ENCODE measurements at places on chromosomes 16 and 17.
A peak's percentile ranks its signal among the peaks of the same experiment; 100 is the strongest.

DNA sequence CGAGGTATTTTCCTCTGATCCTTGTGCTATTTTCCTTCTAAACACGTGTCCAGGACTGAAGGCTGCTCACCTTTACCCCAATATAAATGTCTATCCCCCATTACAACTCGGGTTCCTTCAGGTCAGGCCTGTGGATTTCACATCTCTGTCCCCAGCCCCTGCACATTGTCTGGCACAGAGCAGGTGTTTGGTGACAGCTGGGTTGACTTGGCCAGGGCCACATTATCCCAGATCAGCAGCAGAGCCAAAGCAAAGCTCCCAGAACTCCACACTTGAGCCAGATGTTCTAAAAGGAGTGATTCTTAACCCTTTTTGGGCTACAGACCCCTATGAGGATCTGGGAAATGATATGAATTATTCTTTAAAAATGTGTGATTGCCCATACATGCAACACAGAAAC, 18.0 kb upstream of the SPATA32 start:
- ATAC-seq: no peak

DNA sequence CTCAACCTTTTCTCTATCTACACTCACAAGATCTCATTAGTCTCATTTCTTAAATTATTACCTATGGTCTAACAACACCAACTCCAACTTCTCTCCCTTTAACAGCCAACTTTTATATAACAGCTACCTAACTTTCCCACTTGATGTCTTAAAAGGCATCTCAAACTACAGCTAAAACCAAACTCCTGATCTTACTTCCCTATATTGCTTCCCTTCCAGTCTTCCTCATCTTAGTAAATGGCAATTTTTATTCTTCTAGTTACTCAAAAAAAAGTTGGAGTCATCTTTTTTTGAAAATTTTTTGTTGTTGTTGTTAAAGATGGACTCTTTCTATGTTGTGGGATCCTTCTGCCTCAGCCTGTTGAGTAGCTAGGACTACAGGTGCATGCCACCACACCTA, 15.3 kb downstream of the SRR start:
- ATAC-seq: no peak

DNA sequence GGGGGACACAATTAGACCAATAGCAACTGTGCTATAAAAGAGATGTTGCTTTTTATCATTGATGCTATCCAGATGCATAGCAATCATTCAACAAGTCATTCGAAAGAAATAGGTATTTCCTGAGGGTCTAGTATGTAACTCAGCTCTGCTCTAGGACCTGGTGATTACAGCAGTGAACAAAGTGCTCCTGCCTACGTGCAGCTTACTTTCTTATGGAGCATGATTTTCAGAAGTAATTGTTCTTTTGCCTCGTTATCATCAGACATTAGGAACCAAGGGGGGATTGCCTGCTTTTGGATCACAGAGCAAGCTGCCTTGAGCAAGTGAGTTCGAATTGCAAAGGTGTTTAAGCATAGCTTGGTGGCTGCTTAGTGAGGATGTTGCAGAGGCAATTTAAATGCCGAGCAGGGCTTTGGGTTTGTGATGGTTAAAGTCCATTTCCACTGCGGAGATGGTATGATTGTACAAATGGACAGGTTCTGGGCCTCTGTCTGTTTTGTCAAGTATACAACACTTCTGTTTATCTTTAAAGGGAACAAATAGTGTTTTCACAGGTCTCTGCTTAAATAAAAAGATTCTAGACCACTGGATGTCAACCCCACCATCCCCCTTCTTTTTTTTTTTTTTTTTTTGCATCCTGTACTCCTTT, 41.5 kb downstream of the WWOX start:
- ATAC-seq: no peak

DNA sequence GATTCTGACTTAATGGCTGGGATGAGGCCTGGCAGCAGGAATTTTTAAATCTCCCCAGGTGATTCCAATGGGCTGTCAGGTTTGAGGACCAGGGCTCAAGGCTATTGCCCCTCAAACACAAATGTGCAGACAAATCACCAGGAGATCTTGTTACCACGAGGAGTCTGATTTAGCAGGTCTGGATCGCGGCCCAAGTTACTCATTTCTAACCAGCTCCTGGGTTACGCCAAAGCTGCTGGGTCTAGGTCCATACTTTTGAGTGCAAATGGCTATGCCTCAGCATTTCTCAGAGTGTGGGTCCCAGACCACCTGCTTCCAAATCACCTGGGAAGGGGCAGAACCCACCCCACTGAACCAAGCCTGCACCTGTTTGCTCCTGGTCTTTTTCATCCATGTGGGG, 33.1 kb downstream of the CNGB1 start:
- no peak for ATAC-seq

GRCh38 chr17:9905902-9906301, 831 bp upstream of the RCVRN start:
- ATAC-seq: peak; percentile 38

- peak; percentile 74 for ATAC-seq
Measured at GRCh38 chr17:68053231-68054013, 17.9 kb downstream of the KPNA2 start.

DNA sequence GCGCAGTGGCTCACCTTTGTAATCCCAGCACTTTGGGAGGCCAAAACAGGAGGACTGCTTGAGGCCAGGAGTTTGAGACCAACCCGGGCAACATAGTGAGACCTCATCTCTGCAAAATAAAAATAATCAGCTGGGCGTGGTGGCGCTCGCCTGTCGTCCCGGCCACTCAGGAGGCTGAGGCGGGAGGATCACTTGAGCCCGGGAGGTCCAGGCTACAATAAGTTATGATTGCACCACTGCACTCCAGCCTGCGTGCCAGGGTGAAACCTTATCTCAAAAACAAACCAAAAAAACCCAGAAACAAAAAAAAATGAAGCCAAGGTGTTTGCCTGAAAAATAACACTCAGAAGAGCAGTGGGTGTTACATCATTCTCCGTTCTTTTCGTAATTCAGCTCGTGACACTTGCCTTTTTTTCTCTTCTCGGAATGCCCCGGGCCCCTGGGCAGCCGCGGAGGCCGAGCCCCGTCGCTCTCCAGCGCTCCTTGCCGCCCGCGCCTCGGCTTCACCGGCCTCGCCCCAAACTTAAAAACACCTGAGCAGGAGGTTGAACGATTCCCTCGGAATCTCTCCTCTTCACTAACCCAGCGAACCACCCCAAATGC, 17.0 kb downstream of the PRCD start:
- peak; percentile 18 for ATAC-seq

- no peak for ATAC-seq
Measured at GRCh38 chr16:70721202-70721963, 35.5 kb upstream of the MTSS2 start.

GRCh38 chr17:71084838-71085237, 915.5 kb downstream of the KCNJ2 start:
- ATAC-seq: no peak

DNA sequence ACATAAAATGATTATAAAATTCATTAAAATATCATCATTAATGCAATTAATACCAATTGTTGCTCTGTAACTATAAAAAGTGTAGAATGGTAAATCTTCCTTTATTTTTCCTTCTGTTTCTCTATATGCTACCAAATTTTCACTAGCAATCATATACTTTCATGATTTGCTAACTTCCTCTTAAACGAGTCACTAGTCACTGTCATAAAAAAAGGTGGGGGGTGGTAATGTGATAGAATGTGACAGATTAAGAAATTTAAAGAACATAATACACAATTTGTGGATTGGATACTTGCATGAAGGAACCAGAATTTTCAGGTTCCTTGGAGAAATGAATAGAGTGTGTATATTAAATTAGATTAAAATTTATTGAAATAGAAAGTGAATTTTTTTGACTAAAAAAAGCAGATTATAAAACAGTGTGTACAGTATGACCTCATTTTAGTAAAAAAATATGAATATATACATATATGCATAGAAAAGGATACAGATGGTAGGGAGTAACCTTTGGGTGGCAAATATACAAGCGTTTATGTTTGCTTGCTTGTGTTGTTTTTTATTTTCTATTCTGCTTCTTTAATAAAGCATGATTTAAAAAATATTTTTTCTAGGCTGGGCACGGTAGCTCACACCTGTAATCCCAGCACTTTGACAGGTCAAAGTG, 56.7 kb upstream of the C17orf78 start:
- no peak for ATAC-seq

- ATAC-seq: no peak
Measured at GRCh38 chr17:3221850-3222249, 14.4 kb downstream of the OR1A1 start.

GRCh38 chr16:77387815-77388209, 47.0 kb downstream of the ADAMTS18 start:
- ATAC-seq: no peak

DNA sequence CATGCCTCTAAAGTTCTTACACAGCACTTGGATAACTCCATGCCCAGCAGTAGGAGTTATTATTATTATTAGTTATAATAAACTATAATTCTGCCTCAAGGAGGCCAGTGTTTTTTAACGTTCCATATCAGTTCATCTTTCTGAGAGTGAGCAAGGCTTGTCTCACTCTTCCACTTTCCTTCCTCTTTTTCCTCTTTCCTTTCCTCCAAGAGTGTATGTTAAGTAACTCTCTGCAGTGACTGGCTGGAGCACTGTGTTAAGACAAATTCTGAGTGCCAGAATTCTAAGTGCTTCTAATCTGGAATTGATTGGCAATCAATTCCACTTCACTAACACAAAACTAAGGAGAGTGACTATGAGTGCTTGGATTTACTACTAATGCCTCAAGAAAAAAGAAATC, 16.4 kb downstream of the CLEC19A start:
- no peak for ATAC-seq

DNA sequence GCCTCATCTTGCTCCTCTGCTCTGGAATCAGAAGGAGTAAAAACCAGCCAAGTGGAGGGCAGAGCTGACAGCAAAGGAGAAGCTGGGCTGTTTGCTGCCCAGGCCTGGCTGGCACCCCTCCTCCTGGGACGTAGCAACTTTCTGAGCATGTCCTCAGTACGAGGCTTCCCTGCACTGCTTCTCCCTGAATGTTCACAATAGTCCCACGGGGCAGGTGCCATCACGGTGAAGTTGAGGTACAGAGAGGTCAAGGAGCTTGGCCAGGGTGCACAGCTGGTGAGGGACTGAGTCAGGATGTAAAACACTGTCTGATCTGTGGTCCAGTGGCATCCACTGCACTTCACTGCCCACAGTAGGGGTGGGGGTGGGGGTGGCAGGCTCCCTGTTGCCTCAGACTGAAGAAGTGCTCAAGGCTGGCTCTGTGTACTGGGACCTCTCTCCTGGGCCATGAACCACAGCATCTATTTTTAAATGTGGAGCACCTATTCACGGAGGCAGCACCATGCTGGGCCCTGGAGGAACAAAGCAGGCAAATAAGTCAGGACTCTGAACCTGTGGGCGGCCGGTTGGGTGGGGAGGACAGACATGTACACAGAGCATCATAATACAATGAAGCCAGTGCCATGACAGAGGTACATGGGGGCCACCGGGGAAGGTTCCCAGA, 369.5 kb downstream of the SEC14L1 start:
- no peak for ATAC-seq

DNA sequence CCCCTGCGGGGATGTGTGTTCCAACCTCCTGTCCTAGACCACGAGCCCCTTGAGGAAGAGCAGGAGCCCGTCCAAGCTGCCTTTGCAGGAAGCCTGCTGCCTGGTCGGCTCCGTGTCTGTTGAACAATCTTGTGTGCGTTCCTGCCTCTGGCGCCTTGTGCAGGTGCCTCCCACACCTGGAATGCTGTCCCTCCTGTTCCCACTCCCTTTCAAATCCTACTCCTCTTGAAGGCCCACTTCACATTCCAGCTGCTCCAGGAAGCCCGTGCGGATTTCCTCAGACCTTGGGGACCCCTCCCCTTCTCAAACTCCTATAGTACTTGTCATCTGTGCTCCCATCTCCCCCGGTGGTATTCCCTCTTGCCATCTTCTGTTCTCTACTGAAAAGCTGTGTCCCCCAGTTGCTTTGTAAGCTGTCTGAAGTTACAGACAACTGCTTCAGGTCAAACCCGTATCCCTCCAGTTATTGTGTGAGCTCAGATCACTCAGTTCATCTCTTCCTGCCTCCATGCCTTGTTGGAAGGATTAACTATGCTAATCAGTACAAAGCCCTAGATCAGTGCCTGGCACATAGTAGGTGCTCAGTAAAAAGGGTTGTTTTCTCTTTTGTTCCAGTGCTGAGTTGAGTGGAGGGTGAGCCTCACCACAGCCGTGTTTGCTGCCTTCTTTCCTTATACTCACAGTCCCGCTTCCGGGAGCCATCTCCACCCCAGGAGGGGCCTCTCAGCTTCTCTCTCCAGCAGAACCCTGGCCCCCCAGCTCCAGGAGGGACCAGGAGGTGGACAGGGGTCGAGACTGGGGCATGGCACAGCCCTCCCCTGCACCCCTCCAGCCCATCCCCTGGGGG, 241.8 kb upstream of the CIBAR2 start:
- peak; percentile 77 for ATAC-seq

DNA sequence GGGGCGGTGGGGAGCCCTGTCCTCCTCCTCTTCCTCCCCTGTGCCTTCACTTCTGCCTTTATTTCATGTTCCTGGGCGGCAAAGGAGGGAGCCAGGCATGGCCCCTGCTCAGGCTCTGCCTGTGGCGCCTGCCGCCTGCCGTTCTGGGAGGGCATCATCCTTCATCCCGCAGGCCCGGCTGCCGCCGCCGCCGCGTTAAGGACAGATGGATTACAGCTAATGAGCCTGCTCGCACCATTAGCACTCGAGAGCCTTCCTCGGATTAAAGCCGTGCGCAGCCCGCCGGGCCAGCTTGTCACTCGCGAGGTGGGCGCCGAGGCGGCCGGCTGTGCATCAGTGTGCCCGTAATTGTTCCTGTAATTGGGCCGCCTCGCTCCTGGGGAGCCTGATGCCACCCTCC, 127.7 kb upstream of the GSE1 start:
- no peak for ATAC-seq

GRCh38 chr16:85236818-85237150, 124.5 kb upstream of the CIBAR2 start:
- no peak for ATAC-seq

DNA sequence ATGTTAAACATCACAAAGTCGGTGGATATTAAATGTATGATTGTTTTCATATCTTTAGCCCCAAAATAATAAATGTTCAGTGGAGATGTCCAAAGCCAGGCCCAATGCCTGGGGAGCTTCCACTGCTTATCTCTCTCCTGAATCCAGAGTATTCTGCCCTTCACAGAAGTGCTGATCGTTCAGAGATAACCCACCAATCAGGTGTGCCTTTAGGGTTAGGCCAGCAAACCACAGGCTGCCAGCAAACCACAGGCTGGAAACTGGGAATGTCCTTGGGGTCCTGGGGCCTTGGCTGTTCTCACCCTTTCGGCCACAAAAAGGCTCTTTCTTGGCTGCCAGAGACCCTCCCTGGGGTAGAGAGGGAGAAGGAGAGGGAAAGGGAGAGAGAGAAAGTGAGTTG, 33.9 kb downstream of the NXN start:
- ATAC-seq: no peak

DNA sequence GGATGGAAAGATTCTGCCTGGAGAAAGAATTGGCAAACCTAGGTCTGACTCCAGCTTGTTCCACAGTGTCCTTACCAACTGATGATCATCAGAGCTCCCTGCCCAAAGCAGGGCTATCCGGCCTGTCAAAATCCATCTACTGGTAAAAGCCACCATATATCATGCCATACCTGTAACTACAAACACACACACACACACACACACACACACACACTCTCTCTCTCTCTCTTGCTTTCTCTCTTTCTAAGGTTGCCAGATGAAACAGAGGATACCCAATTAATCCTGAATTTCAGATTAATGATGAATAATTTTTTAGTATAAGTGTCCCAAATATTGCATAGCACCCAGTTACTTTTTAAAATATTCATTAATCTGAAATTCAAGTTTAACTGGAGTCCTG, 1.5 kb upstream of the MMP28 start:
- no peak for ATAC-seq

All from esophagus mucosa (tissue), 1 donor.